PC-9 (cell line): ENCODE measurements at places on chromosomes 6 and 20.

- no peak for DNase-seq
These were observed 546.9 kb downstream of the TFAP2B start for GRCh38 chr6:51365566-51365965.

GRCh38 chr20:35527122-35527769, 2.2 kb downstream of the C20orf173 start:
- DNase-seq, result no peak

DNA sequence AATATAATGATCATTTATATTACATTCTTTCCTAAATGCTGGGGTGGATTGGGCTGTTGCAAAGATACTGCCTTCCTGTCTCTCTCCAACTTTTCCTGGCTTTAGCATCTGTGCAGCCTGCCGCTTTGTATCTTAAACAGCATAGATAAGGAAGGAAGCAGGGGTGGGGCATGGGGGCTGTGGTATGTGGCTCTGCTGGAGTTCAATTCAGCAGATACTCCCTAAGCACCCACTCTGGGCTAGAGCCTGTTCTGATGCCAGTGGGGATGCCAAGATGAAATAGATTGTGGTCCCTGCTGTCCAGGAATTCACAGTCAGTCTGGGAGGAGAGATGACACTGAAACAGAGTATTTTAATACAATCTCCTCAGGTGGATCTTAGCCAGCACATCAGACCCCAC, 56.8 kb downstream of the EIF2S2 start:
- DNase-seq, result no peak

GRCh38 chr6:40764726-40765125, 177.6 kb upstream of the LRFN2 start:
- no peak for DNase-seq

- DNase-seq, result no peak
These were observed 54.2 kb upstream of the FRMD1 start for GRCh38 chr6:168133168-168133561.
